ENCODE measurements at places on chromosomes 6 and 20.

DNA sequence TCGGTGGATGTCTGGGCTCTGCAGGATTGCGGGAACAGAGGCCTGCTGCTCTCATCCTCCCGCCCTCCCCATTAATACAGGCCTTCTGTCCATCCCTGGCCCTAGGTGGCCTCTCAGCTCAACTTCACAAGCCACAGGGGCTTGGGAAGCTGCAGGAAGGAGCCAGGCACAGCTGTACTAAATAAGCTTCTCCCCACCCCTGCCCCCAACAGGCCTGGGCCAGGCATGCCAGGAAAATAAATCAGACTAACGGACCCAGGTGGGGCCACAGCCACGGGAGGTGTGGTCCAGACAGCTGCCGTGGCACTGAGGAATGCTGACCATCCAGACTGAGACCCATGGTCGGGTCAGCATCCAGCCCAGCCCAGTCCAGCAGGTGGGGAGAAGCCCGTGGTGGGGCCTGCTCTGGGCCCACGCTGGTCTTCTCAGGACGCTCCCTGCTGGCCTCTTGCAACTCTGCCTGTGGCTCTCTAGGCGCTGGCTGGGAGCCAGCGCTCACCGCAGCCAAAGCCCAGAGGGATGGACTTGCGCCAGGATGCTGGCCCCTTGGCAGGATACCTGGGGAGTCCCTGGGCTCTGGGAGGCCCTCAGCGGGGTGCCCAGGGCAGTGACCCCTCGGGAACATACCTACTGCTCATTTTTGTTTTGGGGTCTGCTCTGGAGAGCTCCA is 8.6 kb upstream of the YTHDF1 start:
- no peak for DNase-seq

DNA sequence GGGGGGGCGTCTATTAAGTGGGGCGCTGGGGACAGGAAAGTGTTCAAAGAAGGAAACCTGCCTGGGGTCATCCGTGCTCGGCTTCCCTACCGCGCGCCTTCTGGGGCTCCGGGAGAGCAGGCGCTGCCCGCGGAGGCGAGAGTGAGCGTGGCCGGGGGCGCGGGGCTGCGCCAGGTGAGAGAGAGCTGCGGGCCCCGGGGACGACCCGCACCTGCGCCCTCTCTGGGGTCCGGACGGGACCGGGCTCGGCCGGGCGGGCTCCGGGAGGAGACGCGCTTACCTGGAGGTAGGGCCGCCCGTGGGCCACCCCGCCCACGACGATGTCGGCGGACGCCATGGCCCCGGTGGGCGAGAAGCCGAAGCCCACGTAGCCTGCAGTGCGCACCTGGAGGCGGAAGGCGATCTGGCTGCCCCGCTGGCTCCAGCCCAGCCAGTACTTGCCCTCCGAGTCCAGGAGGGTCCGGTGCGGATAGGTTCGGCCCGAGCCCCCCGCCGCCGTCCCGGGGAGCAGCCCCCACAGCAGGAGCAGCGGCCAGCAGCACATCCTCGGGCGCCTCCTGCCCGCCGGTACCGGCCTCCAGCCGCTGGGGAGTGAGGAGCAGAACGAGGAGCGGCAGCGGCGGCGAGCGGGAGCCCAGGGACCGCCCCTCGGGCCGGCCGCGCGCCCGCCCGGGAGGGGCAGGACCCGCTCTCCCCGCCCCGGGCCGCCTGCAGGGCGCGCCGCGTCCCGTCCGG is at the start of gene MOXD1:
TSS of gene MOXD1 (minus strand) at position 593 of the 735 bp plus-strand sequence. CDS start at position 544, 49 bp downstream.
- peak; percentile 64 for DNase-seq

DNA sequence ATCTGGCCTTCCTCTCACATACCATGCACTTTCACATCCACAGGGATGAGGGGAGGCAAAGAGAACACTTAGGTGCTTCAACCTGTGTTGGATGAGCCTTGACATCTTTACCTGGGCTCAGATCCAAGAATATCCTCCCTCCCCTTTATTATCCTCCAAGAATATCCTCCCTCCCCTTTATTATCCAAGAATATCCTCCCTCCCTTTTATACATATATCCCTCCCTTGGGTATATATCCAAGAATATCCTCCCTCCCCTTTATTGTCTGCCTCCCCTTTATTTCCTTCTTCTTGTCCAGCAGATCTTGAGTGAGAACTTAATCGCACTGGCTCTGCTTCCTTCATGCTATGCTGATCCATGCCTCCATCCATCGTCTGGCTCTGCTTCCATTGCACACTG is 30.3 kb downstream of the LAMA4 start:
- DNase-seq: no peak

GRCh38 chr6:105397987-105398386 is 4.9 kb downstream of the PREP start:
- DNase-seq: no peak

DNA sequence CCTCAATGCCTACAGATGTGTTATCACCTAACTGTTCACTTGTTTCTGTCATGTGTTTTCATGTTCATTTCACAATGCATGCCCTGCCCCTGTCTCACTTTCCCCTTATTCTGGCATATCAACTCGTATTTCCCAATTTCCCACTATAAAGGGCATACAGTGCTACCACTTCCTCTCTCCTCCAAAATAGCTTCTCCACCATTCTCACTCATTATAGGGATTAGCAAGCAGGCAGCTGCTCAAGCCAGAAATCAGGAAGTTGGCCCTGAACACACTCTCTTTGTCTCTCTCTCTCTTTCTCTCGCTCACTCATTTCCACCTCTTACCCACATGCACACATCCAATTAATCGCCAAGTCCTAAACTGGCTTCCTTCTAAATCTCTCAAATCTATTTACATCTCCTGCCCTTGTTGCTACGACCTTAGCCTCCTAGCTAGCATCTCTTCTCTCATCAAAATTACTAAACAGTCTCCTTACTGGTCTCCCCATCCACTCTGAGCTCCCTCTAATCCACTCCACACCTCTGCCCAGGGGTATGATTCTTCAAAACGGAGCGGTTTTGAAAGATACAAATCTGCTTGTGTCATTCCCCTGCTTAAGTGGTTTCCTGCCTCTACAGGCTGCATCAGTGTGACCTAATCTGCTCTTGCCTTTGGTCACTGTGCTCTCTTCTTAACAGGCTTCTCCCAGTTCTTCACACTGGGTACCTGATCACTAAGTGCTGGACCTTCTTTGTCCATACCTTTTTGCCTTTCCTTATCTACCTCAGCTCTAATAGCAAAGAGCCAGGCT is 196.2 kb downstream of the BTBD9 start:
- DNase-seq: peak; percentile 14

DNA sequence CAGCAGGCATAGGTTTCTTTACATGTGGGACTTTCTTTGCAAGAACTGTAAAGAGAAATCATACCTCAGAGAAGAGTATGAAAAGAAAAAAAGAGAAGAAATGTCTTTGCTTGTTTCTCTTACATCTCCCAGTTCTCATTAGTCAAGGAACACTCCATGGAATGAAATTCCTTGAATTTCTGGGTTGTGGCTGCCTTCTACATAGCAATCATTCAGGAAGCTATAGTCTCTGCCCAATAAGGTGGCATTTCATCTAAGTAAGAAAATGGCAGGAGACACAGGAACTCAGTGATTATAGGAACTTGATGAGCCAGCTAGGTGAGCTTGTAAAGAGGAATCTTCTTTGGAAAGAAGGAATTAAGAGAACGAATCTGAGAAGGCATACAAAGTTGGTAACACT is 197.0 kb upstream of the FKBP1C start:
- no peak for DNase-seq

- no peak for DNase-seq
These were observed 185.0 kb downstream of the CENPW start for GRCh38 chr6:126524811-126525326.

GRCh38 chr6:149450679-149451375 is 34.0 kb downstream of the ZC3H12D start:
- DNase-seq: no peak

- no peak for DNase-seq
These were observed 30.0 kb upstream of the ZBP1 start for GRCh38 chr20:57650266-57650665.

DNA sequence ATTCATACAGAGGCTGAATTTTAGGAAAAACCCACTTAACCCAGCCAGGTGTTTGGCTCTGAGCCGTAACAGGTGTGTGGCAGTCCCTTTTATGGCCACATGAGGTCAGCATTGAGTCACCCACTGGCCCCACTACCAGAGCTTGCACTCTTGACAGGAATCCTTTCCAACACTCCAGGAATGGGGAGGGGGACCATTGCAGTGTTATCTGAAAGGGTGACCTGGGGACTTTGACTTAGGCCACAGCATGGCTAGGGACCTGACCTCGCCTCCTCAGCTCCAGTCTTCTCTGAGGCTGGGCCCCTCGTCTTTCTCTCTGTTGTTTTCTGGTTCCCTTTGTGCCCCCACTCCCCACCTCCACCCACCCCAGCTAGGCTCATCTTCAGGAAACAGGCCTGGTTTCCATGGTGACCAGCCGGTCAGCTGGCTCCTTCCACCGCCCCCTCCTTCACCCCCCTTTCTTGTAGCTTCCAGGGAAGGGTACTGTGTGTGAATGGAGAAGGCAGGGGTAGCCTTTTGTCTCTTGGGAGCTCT is 2.1 kb upstream of the TMEM151B start:
- peak; percentile 82 for DNase-seq

- DNase-seq: no peak
These were observed 548 bp upstream of the TMEM74B start for GRCh38 chr20:1185316-1185741.

DNA sequence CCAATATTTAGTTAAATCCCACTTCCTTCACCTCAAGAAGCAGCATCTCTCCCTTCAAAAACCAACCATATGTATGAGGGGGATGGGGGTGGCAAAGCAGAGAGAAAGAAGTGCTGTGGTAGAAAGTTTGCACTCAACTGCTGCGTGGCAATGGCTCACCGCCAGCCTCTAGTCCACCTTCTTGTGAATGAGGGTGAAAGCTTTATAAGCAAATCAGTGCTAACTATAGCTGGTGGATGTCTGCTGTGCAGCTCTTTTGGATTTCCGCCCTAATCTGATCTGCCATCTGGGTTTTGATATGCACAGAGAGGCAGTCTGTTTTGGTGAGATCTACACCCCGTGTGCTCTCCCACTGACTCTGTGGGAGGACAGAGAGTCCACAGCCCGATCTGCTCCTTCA is 281.2 kb upstream of the SUPT3H start:
- no peak for DNase-seq

- no peak for DNase-seq
These were observed 236.1 kb downstream of the COL12A1 start for GRCh38 chr6:74969591-74970267.

DNA sequence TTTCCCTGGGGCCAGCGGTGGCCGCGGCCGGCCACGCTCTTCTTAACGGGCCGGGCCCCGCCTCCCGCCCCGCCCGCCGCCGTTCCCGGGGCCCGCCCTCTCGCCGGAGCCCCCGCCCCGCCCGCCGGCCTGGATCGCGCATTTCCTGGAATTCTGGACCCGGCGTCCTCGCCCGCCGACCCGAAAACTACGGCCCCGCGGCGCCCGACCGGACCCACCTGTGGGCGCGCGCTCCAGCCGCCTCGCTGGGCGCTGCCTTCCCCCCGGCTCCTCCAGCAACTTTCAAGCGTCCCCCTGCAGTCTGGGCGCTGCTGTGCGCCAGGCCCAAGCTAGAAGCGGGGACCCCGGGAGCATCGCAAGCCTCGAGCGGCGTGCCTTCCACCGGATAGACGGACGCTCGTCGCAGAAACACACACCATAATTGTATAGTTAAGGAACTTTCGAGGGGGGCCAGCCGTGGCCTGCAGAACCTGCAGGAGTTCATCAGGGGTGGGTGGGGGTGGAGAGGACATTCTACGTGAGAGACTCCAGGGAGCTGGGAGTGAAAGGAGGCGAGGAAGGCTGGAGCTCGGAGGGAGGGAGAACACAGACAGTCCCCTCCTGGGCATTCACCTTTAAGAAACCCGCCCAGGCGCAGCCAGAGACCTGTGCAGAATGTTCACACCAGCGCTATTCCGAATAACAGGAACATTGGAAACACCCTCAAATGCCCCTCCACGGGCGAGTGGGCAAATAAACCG is at the start of gene ADA:
TSS of gene ADA (minus strand) at position 16 of the 740 bp plus-strand sequence. CDS start 92 bp downstream, outside the sequence.
- DNase-seq: peak; percentile 65

DNA sequence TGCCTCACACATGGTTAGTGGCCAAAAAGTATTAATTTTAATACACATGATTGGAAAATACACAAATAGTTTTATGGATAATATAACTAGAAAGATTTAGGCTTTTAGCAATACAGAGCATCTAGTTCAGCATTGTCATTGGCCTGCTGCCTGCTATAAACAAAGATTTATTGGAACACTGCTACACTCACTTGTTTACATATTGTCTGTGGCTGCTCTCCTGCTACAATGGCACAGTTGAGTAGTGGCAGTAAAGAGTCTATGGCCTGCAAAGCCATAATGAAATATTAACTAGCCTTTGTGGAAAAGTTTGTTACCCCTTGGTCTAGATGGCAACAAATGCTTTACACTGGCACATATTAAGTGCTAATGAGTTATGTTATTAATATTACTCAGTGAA is 37.8 kb downstream of the ZNF451 start:
- no peak for DNase-seq

- DNase-seq: no peak
These were observed 230.9 kb upstream of the CITED2 start for GRCh38 chr6:139605350-139605749.

DNA sequence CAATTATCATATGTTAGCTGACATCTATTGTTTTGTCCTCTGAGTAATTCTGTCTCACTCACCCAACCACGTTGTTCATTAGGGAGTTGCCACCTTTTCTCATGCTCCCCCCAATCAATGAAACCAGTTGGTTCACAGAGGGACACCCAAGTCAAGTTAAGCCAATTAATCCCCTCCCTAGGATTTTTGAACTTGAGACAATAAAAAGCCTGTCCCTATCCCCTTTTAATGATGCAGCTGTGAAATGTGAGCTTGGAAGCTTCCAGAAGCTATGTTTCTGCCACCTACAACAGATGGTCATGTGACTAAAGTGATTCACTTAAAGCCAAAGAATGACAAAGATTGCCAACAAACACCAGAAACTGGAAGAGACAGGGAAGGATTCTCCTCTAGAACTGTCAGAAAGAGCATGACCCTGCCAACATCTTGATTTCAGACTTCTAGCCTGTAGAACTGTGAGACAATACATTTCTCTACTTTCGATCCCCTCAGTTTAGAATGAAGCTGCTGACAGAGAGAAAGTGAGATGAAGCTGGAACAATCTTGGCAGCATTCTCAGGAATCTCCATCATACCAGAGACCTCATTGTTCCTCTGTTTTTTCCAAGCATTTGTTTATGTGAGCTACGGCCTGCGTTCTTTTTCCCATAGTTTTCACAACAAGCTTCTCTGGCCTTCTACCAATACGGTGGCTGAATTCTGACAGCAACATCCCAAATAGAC is 57.8 kb upstream of the TPD52L1 start:
- no peak for DNase-seq

DNA sequence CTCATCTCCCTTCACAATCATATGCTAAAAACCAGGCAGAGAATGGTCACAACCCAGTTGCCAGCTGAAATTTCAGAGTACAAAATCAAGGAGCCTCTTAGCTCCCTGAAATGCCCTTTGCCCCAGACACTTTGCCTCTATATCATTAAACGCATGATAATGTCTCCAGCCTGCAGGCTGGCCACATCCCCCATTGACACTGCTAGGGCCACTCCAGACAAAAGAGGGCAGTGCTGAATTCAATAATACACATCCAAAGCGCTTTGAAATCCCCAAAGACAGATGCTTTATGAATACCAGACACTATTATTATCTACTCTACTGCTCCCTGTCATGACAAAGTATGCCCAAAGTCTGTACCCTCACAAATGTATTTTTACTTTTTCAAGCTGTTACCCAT is 348.3 kb upstream of the POU3F2 start:
- no peak for DNase-seq
